ENCODE measurements at places on chromosomes 13 and 19.

- DNase-seq = peak; percentile 13
Observed at GRCh38 chr19:19747357-19748220, 14.7 kb upstream of the ZNF14 start.

GRCh38 chr19:1284979-1285736 lies 515 bp upstream of the EFNA2 start:
- no peak for DNase-seq

DNA sequence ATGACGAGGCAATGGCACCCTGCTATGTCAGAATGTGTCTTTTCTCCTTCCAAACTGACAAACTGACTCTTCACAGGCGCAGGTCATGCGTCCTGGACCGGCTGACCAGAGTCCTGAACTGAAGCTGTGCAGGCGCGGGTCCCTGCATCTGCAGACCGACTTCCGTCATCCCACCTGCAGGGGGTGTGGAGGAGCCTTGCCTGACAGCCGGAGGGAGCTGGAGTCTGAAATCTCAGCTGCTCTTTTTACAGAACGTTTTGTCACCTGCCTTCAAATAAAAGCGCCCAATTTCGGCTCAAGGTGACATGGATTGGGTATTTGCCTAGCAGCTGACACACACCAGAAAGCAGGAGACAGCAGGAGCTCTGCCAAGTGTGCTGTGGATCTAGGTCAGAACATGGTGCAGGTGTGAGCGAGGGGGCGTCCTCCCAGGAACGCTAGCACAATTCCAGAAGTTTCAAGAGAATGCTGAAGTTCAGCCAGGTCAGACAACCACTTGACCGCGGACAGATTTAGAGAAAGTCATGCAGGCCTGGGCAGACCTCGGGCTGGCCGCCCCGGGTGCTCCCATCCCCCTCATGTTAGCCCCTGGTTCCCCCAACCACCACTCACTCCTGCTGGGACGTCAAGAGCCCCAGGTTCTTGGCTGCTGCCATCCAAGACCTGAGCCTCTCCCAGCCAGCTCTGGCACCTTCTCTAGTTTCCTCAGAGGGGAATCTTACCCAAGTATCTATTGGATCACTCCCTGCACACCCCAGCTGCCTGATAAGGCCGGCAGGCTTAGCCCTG lies 32.8 kb downstream of the ELL start:
- no peak for DNase-seq

DNA sequence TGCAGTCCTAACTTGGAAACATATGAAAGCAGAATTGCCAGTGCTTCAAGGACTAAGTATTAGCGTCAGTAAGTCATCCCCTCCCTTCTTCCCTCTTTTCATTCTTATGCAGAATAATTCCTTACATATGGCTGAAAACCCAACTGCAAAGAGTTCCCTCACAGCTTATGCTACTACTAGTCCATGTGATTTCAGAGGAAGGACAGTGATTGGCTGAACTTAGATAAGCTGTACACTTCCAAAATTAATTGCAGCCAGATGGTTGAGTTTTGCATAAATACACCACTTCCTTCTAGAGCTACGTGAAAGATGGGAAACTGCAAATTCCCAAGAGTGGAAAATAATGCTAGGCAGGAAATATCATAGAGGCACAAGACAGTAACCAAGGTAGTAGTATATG lies 730.4 kb downstream of the OLFM4 start:
- DNase-seq = no peak

- no peak for DNase-seq
Observed at GRCh38 chr13:23741879-23742510, 147.2 kb downstream of the MIPEP start.

GRCh38 chr19:46241626-46242025 lies 12.1 kb downstream of the IGFL1 start:
- DNase-seq = no peak

- no peak for DNase-seq
Observed at GRCh38 chr13:20340759-20341171, 108.6 kb upstream of the GJB6 start.

GRCh38 chr19:48081106-48081505 lies 29.5 kb downstream of the PLA2G4C start:
- DNase-seq = no peak

DNA sequence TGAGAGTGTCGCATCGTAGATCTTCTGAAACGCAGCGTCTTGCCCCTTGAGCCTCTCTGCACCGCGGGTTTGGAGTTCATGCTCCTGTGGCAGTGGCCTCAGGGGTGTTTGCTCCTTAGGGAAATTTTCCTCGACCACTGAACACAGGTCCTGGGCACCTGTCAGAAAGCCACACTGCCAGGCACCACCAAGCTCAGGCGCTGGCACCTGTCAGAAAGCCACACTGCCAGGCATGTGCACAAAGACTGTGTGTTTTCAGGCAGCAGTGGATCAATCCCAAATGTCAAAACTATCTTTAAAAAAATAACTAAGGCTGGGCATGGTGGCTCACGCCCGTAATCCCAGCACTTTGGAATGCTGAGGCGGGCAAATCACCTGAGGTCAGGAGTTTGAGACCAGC lies 87.1 kb downstream of the ATP11A start:
- DNase-seq = no peak

- DNase-seq = peak; percentile 73
Observed at GRCh38 chr19:33685541-33685940, 63.8 kb downstream of the CHST8 start.

GRCh38 chr13:59607172-59607571 lies 556.6 kb downstream of the DIAPH3 start:
- DNase-seq = no peak

GRCh38 chr13:79943346-79944023 lies 397.4 kb downstream of the SPRY2 start:
- no peak for DNase-seq

- DNase-seq = no peak
Observed at GRCh38 chr13:37344056-37344455, 238.6 kb upstream of the CSNK1A1L start.

- no peak for DNase-seq
Observed at GRCh38 chr13:109684824-109685202, 101.6 kb downstream of the IRS2 start.

GRCh38 chr13:110541526-110541920 lies 20.0 kb downstream of the RAB20 start:
- DNase-seq = no peak

GRCh38 chr13:41179593-41180250 lies 14.6 kb downstream of the KBTBD7 start:
- no peak for DNase-seq

GRCh38 chr13:46361276-46361934 lies 25.6 kb downstream of the RUBCNL start:
- no peak for DNase-seq

DNA sequence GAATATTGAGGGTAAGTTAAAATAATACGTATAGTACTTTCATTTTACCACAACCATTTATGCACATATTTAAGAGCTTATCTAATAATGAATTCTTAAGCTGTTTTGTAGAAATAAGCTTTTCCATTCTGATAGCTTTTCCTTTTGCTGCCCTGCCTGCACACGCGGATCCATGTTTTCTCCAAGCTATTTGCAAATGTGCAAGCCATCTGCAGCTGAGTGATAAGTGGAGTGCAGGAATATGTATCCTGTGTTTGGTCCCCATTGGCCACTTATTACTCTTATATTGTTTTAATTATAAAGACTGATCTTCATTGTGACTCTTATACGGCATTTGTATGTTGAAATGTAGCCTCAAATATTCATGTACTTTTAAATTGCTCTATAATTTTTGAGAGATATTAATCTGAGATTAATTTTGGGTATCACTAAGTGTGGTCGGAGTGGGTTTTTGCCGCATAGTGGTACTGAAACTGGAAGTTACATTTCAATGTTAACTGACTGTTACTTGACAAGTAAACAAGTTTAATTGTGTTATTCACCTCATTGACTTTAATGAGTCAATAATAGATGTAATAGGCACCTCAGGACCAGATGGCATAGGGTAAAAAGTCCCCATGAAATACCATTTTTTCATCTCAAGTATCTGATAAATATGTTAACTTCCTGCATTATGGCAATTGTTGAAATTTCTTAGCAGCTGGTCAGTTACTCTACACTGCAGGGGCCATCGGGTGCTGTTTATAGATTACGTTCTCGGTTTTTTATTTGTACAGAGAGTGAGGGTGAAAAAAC lies 1567.4 kb downstream of the EFNB2 start:
- DNase-seq = no peak

DNA sequence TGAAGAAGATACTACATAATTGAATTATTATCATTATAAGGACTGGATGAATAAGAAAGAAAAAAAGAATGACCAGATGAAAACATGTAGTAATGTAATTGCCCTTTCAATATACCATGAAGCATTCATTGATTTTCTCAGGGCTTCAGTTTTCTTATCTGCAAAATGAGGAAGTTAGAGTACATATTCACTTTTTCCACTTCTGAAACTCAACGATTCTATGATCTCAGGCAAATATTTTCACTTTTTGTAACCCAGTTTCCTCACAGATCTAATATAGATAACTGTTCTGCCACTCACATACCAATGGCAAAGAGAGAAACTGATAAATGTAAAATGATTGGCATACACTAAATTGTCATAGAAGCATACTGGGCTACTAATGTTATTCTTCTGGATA lies 856.6 kb upstream of the KLHL1 start:
- no peak for DNase-seq

GRCh38 chr13:109778102-109778542 lies 8.3 kb downstream of the IRS2 start:
- DNase-seq = no peak

GRCh38 chr13:74732736-74733385 lies 598.7 kb upstream of the KLF12 start:
- DNase-seq = no peak

GRCh38 chr13:26664876-26665275 lies 95.7 kb downstream of the GPR12 start:
- DNase-seq = no peak

All from D721Med (cell line).